ENCODE measurements at places on chromosomes 7 and 10.

DNA sequence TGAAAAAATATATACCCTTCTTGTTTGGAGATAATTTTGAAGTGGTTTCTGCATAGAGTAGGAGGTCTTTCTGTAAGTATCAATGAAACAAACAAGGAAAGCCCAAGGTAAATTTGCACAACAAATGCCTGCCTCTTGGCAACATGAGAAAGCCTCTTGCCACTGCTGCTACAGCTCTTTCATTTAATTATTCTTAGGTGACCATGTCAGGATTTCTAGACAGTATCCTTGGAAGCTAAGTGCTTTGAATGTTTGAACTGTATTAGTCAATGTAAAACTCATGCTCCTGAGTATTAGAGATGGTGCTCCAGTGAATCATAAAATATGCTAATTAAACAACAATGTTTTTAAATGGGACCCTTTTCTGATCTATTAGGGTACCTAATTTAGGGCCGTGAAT, 81.2 kb upstream of the ITGB1 start:
- no peak for DNase-seq

DNA sequence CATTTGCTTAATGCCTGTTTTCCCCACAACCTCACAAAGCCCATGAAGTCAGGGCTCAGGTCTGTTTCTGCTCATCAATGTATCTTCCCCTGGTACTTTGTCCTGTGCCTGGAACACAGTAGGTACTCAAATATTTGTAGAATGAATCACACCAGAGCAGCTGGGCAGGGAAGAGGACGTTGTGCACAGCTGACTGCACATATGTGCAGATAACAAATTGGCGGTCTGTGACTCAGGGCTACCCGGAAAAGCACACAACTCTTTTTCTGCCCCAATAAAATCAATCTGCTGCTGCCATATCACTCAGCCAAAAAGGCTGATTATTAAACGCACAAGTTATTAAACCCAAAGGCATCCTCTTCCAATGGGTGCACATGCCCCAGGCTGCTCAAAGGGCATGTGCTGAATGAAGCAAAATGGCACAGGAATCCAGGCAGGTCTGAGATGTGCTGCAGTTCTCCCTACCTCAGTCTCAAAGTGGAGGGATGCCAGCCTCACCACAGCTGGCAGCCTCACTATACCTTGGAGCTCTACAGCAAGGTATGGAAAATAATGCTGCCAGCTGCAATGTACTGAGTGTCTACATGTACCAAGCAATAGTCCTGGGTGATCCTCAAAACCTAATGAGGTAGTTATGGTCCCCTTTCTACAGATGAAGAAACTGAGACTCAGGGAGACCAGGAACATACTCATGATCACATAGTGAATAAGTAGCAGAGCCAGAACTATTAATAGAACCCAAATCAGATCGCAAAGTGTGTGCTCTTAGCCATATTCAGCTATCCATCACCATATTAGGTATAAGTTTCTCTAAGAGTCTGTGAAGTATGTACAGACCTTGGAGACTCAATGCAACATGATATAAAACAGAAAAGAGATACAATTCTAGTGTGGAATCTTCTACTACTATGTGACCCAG, 43.4 kb downstream of the SORBS1 start:
- no peak for DNase-seq

DNA sequence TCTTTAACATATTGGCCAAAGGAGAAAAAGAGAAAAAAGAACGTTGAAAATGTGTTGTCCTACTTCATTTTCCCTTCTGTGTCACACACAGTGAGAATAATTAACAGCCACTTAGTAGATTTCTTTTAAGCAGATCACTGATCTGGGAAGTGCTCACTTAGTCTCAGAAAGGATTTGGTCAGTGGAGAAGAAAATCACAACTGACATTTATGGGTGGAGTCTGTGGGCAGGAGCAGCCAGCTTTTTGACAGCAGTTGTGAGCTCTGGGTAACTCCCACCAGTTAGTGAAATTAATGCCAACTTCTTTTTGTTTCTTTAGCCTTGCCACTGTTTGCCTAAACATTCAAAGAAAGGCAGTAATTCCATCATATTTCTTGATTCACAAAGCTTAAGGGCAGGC, 49.7 kb downstream of the CDK14 start:
- DNase-seq = no peak

GRCh38 chr7:23287612-23288011, 11.5 kb upstream of the MALSU1 start:
- DNase-seq = peak; percentile 87

DNA sequence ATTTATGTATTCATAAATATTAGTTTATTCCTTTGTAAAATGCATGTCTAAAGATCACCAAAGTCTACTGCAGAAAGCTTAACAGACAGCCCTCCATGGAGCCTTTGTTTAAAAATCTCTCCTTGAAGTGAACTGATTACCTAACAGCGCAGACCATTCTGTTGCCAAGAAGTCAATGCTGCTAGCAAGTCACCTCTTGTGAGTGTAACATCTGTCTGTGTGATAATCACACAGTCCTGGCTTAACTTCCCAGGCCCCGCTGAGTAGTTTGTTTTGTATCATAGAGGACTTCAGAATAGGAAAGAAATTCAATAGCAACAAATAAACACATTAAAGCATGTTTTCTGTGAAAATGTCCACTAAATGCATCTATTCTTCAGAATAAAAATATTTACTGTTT, 435.3 kb upstream of the IGFBP3 start:
- DNase-seq = no peak

DNA sequence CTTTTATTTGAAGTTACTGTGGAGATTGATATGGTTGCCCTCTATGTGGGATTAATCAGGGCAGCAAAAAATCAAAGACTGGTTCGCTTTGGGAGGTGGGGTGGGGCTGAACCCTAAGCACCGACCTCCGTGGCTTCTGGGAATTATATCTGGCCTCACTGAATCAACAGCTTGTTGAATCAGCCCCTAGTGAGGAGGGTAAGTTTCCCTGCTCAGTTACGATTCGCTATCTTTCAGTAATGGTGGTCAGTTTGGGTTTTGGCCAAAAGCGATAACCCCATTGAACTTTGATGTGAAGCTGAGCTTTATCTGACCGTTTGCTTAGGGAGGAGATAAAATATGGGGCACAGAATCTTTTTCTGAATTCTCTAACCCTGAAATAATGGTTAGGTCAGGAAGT, 16.6 kb upstream of the ARPC1A start:
- DNase-seq = no peak

DNA sequence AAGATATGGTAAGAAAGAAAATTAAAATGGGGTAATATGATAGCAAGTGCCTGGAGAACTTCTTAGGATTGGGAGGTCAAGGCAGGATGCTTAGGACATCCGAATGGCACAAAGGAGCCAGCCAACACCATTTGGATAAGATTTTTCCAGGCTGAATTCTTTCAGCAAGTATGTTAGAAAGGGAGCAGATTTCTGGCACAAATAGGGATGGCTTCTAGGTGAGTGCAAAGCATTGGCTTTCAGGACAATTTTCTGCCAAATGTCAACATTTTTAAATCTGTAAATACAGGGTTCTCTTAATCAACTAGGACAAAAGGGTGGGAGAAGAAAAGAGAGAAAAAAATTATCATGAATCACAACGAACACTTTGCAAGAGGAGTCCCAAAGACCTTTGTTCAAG, 409.1 kb downstream of the GPAM start:
- DNase-seq = no peak

- DNase-seq = no peak
Observed at GRCh38 chr7:50382455-50382854, 67.7 kb downstream of the FIGNL1 start.

Data from HL-60 (cell line).